Heart right ventricle (tissue), 16 donors: ENCODE measurements at places on chromosomes 7 and 10.

- DNase-seq, result no peak
Observed at GRCh38 chr7:15439853-15440252, 122.0 kb downstream of the AGMO start.

DNA sequence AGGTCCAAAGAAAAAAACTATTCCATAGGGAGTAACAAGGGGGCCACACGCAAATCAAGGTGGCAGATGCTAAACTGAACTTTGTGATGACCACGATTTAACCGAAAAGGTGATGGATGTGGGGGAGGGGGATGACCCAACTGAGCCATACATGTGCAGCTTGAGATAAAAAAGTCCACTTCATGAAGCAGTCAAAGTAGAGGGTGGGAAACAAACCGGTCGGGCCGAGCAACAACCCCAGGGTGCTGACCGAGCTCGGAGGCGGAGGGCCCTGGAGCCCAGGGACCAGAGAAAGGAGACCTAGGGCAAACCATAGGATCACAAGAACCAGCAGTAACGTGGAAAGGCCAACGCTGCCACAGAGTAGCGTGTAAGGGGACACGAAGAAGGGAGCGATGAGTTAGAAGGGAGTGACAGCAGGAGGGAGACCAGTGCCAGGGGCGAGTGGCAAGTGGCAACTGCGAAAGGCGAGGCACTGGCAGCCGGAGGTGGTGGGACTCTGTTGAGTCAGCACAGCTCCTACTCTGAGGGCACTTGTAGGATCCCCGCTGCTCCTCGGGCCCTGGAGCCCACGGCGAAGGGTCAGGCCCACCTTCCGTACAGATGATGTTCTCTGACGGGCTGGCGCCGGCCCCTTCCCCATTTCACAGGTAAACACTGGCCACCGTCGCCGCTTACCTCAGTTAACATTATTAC is 540 bp downstream of the SNX13 start:
- DNase-seq, result peak; percentile 38

DNA sequence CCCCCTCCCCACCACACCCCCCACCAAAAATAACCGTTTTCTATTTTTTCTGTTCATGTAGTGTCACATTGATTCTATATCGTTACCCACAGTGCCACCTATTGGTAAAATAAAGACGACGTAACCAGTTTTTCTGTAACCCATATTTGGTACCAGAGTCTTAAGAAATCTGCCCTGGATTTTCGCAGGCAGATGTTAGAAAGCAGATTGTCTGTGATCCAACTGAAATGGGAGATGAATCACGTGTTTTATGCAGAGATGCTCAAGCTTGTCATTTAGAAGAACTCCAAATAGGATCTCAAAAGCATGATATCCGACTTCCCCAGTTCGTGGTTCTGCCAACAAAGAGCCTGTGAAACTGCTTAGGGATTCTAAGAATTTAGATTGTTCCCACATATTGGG is 261.1 kb upstream of the CSTF2T start:
- no peak for DNase-seq

- no peak for DNase-seq
Observed at GRCh38 chr10:69242040-69242851, 22.1 kb downstream of the HKDC1 start.

- DNase-seq, result no peak
Observed at GRCh38 chr7:464454-465401, 54.9 kb downstream of the PDGFA start.

DNA sequence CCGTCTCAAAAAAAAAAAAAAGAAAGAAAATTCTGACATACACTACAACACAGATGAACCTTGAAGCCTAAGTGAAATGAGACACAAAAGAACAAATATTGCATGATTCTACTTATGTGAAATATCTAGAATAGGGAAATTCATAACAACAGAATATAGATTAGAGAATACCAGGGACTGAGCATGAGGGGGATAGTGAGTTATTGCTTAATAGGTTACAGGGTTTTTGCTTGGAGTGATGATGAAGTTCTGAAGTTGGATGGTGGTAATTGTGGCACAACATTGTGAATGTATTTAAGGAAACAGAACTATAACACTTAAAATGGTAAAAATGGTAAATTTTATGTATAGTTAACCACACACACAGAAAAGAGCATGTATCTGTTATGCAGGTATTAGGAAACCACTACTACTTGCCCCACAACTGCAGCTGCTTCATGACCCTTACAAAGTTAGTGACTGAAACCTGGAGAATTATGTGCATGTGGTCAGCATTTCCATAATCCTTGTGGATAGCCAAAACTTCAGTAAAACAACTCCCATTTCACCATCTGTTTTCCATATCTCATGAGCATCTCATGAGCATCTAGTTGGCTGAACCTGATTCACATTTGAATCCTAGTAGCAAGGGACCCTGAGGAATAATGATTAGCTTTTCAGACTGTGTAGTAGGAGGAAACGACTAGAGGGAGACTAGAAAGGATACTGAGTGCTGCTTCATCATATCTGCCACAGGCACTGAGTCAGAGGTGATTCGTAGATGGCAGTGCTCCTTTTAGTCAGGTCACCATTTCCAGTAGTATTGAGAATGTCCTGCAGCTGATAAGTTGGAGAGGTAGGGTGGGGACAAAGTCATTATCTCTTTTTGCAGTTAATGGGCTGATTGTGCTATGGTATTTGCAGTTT is 26.3 kb downstream of the SAMD8 start:
- DNase-seq, result no peak

DNA sequence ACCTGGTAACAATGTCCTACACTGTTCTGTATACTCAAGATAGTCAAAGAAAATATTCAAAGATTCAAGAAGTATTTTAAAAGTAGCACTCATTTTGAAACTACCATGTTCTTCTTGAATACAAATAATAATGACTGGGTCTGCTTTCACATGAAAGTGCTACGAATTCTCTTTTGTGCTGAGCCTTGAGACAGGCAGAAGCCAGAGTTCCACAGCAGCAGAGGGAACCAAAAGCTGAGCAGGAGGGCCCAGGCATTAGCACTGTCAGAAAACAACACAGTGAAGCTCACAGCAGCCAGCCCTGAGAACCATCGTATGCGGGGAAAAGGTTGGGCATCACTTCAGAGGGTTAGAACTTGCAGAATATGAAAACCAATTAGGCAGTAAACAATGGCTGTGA is 38.9 kb downstream of the ANKMY2 start:
- no peak for DNase-seq

GRCh38 chr7:7738622-7739021 is 20.2 kb upstream of the RPA3 start:
- no peak for DNase-seq

- no peak for DNase-seq
Observed at GRCh38 chr7:21947056-21947455, 1.4 kb upstream of the CDCA7L start.

DNA sequence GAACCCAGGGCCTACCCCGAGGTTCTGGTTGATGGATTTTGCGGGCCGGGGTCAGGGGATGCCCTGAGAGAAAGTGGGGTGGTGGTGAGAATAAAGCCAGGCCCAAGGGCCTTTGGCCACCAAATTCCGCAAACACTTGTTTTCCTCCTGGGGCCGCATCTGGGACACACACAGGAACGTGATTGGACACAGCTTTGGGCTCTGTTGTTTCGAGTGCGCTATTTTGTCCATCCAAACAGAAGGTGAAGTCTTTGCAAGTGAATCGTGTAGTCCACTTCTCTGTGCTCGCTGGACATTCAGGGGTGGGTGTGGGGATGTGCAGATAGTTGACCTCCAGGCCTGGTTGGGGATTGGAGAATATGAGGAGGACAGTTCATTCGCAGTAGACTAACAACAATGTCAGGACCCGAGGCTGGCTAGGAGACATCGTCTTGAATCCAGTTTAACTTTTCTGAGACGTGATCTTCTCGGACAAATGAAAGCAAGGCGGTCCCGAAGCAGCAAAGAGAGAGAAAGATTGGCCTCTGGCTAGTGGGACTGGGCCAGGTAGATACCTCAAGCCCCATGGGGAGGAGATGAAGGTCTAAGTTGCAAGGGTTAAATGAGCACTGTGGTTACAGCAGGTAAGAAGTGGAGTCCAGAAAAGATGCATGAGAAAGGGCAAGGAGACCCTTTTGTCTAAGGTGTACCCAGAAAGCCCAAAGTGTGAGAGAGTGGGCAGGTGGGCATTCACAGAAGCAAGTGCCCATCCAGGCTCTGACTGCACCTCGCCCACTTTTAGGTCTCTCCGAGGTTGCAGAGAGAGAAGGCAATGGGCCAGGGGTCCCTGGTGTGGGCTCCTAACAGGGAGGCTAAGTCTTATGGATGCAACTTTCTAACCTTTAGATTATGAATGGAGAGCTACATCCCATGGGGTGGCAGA is 764 bp upstream of the FAM131B start:
- no peak for DNase-seq

GRCh38 chr10:16867990-16868389 is 50.8 kb upstream of the RSU1 start:
- no peak for DNase-seq

- no peak for DNase-seq
Observed at GRCh38 chr7:138875794-138876193, 77.8 kb upstream of the ATP6V0A4 start.

DNA sequence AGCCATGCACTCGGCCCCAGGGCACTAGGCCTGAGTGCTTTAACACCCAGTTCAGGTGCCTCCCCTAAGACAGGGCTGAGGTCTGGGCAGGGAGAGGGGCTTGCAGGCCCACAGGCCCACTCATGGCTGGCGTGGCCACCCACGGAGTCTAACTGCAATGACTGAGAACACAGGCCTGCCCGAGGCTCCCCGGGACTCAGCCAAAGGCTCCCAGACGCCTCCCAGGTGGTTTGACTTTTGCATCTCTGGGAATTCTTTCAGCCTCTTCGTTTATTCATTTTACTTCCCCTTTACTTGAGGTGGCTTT is 37.3 kb downstream of the PTPRN2 start:
- no peak for DNase-seq

GRCh38 chr10:51585742-51586141 is 113.7 kb downstream of the CSTF2T start:
- DNase-seq, result no peak

DNA sequence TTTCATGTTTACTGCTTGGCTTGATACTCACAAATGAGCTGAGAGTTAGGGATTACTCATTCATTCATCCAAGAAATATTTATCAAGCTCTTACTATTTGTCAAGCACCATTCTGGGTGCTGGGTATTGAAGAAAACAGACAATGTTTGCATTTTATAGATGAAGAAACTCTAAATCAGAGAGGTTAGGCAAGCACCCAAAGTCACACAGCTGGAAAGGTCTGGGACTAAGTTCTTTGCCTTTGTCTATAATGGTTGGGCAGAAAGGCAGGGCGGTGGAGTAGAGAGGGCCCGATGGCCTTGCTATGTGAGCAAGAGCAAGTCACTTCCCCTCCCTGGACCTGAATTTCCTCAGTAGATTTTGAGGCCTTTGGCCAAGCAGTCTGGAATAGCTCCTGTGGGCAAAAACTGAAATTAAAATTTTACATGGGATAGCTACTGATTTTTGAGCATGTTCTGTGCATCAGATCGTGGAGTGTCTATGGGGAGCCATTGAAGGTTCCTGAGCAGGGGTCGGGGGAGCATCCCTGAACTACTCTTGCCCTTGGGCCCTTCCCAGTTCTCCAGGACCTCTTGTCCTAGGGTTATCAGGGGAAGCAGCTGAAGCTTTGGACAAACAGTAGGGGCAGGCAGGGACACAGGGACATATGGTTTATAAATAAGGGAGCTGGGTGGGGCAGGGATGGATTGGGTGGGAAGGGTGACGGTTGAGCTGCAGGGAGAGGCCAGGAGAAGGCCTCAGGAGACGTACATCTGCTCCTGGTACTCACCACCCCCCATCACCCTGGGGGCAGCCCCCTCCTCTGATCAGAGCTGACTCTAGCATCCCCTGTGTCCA is 23.3 kb downstream of the AQP1 start:
- DNase-seq, result no peak

DNA sequence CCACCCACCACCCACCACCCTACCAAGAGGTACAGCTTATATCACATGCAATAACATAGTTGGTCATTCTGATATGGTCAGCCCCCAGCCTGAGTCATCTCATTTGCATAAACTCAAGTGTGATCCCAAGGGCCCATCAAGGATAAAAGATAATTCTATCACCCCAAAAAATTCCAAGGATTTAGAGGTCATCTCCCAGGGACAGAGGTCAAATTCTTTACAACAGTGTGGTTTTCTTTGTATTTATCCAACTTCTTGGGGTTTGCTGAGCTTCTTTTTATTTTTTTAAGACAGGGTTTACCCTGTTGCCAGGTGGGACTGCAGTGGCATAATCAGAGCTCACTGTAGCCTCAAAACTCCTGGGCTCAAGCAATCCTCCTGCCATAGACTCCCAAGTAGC is 9.4 kb upstream of the GTPBP10 start:
- no peak for DNase-seq

GRCh38 chr10:19816411-19817230 is at the start of gene PLXDC2:
PLXDC2 (plus strand) TSS chr10:19816432.
- peak; percentile 30 for DNase-seq

GRCh38 chr10:51658000-51658399 is 41.4 kb downstream of the CSTF2T start:
- DNase-seq, result no peak

GRCh38 chr7:131898418-131898817 is 342.0 kb upstream of the PODXL start:
- DNase-seq, result no peak

- DNase-seq, result no peak
Observed at GRCh38 chr7:99894738-99895137, 17.9 kb upstream of the OR2AE1 start.

- peak; percentile 7 for DNase-seq
Observed at GRCh38 chr7:494906-495305, 24.7 kb downstream of the PDGFA start.

- peak; percentile 53 for DNase-seq
Observed at GRCh38 chr7:151727579-151728285, 149.2 kb downstream of the PRKAG2 start.

GRCh38 chr7:115191526-115191925 is 269.6 kb downstream of the MDFIC start:
- DNase-seq, result no peak

DNA sequence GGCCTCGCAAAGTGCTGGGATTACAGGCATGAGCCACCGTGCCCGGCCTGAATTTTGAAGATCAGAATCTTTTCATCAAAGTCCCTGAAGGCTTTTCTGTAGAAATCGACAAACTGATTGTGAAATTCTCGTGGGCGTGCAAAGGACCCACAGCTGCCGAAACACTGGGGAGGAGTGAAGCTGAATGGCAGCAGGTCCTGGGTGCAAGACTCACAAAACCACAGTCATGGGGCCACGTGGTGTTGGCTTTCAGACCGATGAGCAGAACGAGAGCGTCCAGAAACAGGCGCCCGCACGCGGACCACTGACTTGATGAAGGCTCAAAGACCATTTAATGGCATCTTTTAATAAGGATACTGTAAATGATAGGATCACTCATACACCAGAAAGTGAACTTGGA is 24.7 kb upstream of the PRKAR1B start:
- no peak for DNase-seq
